ENCODE measurements at places on chromosomes 6 and 20.

- no peak for DNase-seq
These were observed 79.3 kb upstream of the SHLD1 start for GRCh38 chr20:5670874-5671273.

DNA sequence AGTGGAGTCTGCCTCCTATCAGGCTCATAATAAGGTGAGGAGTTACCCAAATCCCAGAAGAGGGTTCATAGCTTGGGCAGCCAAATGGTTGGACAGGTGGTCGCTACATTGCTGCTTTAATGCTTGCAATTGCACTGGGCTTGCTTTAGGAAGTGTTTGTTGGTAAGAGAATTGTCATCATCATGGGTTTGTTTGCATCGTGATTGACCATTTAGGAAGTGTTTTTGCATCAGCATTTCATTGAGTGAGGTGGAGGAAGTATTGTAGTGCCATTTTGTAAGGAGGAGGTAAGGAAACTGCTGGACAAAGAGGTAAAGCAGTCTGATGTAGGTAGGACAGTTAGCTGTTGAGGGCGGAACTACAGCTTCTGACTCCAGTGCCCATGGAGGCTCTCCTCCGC, 101.5 kb downstream of the ARID1B start:
- DNase-seq, result no peak

DNA sequence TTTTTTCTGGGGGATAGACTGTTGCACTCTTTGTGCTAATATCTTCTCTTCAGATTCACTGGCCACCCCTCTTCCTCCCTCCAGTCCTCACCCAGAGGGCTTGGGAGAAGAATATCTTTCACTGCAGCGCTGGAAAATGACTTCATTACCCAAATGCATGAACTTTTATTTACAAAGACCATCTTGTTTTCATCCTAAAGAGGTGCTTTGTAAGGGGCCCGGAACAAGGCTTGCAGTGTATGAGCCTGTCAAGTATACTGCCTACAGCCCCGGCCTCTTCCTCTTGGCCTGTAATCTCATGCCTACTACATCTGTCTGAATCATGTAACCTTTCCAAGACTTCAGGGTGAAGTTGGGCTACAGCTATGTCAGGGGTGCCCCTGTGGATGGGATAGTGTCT, 554 bp upstream of the LAMA4 start:
- DNase-seq, result no peak

- no peak for DNase-seq
These were observed 108.6 kb downstream of the CD83 start for GRCh38 chr6:14226051-14226660.

DNA sequence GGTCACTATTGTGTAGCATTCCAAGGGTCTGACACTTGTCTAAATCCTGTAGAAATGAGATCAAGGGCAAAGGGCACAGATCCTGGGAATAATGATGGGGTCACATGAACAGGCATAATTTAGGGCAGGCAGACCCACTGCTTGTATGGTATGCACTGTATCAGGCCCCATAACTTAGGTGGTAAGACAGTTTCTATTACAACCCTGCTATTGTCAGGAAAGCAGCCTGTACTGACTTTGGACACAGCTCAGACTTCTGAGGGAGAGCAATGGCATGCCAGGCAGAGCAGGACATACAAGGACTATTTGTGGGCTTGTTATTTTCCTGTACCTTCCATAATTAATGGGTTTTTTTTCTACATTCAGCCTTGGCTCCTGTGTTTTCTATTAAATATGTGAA, 286.8 kb downstream of the PKHD1 start:
- DNase-seq, result no peak

DNA sequence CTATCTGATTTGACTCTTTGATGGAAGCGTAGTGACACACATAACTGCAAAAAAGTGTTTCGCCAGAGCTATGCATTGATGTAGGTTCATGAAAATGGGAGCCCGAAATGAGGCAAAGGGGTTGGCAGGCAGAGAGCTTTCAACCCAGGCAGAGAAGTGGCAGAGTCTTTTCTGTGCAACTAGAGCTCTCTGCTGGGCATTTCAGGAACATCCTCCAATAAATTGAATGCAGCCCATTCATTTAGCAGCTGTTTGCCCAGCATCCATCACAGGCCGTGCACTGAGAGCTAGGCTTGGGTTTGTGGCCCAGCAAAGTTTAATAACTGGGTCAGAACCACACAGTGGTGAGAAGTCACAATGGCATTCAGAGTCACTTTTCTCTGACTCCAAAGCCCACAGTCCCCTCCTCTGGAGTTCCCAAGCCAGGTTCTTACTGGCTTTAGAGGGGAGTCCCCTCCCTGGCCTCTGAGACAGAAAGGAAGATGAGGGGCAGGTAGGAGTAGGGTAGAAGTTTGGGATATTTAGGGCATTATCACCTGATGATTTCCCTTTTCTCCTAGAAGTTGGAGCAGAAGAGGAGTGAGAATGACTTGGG, 31.8 kb upstream of the ELMO2 start:
- DNase-seq, result peak; percentile 13

GRCh38 chr6:55937261-55937947, 62.0 kb upstream of the BMP5 start:
- DNase-seq, result no peak

DNA sequence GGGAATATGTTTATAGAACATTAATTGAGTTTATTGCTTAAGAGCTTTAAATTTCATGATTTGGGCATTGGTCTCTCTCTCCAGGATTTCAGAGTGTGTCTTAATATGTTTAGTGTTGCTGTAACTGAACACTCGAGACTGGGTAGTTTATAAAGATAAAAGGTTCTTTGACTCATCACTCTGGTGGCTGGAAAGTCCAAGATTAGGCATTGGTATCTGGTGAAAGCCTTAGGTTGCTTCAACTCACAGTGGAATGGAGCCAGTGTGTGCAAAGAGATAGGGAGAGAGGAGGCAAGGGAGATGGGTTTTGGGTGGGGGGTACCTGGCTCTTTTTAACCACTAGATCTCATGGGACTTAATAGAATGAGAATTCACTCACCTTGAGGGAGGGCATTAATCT, 35.6 kb upstream of the DTNBP1 start:
- no peak for DNase-seq

DNA sequence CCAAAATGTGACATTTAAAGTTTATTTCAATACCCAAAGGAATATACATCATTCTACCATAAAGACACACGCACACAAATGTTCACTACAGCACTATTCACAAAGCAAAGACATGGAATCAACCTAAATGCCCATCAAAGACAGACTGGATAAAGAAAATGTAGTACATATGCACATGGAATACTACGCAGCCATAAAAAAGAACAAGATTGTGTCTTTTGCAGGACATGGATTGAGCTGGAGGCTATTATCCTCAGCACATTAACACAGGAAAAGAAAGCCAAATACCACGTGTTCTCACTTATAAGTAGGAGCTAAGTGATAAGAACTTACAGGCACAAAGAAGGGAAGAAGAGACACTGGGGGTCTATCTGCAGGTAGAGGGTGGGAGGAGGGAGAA, 22.4 kb downstream of the ATP9A start:
- no peak for DNase-seq

DNA sequence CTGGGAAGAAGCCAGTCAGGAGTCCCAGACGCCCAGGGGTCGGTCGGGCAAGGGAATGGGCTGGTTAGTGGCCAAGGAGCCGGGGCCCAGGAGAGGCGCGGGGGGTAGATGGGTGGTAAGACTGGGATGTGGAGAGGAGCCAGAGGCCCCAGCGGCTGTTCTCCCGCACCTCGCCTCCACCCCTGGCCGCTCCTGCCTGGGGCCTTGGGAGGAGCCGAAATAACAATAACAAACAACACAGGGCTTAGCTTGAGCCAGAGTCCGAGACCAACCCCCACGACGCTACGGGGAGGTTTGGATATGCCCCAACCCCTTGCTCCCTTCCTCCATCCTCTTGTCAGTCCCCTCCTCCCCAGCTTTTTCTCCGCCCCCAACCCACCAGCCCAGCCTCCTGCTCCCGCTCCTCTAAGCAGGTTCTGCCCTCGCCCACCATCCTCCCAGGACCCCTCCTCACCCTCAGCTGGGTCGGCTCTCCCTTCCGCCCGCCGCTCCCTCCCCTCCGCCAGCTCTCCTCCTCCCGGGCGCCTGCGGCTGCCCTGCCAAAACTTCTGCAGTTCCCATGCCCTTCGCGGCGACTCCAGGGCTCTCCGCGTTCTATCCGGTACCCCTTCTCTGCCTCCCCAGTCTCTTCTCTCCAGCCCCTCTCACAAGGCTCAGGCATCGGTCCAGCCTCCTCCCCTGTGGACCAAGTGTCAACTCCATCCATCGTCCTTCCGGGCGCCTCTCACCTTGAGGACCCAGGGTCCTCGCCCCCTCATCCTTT, 1.1 kb downstream of the RNF39 start:
- no peak for DNase-seq

DNA sequence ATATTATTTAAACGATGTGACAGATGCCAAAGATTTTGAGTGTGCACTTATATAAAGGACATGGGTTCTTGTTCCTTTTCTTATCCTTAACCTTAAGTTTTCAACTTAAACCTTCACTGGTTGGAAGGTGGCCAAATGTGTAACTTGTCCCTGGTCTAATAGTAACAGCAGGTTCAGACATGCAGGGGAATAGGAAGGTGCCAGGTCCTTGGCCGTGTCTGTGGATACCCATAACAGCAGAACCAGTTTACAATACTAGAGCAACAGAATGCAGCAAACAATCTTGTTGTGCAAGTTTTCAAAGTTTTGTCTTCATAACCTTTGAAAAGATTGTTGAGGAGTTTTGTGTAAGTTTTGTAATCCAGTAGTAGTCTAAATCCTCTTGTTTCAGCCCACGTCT, 4.4 kb downstream of the MYB start:
- no peak for DNase-seq

GRCh38 chr20:57396212-57396983, 5.2 kb downstream of the RBM38 start:
- no peak for DNase-seq

- DNase-seq, result no peak
These were observed 154.5 kb downstream of the ADGB start for GRCh38 chr6:146753306-146753705.

- DNase-seq, result no peak
These were observed 72.4 kb upstream of the NXT1 start for GRCh38 chr20:23278172-23278571.

- no peak for DNase-seq
These were observed 65.3 kb downstream of the AIG1 start for GRCh38 chr6:143125864-143126573.

DNA sequence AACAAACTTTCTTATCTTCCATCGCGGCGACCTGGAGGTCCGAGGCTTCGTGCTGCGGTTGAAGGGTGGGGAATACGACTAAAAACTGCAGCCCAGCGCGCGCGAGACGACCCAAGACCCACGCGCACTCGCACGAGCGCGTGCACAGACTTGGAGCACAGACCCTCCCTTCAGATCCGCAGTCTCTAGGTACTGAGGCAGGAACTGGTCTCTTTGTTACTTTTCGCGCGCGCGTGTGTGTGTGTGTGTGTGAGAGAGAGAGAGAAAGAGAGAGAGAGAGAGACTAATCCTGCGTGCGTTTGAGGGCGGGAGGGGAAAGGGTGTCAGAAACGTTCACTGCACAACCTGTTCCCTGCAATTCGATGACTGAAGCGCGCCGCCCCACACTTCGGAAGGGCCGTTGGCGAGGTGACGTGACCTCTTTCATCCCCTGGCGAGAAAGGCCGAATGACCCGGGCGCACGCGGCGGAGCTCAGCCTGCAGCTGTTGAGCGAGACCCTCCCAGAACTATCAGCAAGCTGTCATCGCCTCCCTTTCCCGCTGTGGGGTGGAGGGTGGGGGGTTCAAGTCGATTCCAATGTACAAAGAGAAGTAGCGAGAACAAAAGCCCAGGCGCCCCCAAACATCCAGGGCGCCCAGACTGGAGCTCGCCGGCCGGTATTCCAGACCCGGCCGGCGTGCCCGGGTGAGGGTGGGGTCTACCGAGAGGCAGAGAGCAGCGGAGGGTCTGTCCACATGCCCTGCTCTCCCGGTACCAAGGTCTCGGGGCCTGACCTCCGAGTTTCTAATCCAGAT, 1.5 kb upstream of the TUBB2B start:
- peak; percentile 71 for DNase-seq

Measured in NCI-H1930 (cell line).